A673 (cell line): ENCODE measurements at places on chromosomes 1 and 21. TPM values are rescaled to one million over a fixed set of nuclear protein-coding genes. Genes with fewer than 3 reads are reported as not detected.

The LRRC40 gene
- 32.7 and 33.3 TPM in 2 replicates for total RNA-seq

- H3K4me3 ChIP-seq = no peak overlapping the region
- no peak for DNase-seq
- no peaks in the 10 kb centered on the region for H3K36me3 ChIP-seq
- peaks cover 13% of the 10 kb centered on the region for H3K4me1 ChIP-seq
These were observed 2.6 kb upstream of the METTL18 start for GRCh38 chr1:169797281-169797680.

The LRRIQ3 gene
- total RNA-seq = 0.17 and 0.33 TPM in 2 replicates

GRCh38 chr1:25675729-25676476, 59.3 kb downstream of the MAN1C1 start:
- H3K27ac ChIP-seq = no peak overlapping the region
- no peaks in the 10 kb centered on the region for H3K27me3 ChIP-seq
- DNase-seq = no peak
- no peaks in the 10 kb centered on the region for H3K36me3 ChIP-seq

The CD247 gene
- 0.59 and 1.4 TPM in 2 replicates for total RNA-seq

GRCh38 chr1:162029157-162029556, 5.5 kb upstream of the OLFML2B start:
- no peaks in the 10 kb centered on the region for H3K27me3 ChIP-seq
- DNase-seq = no peak
- no peak overlapping the region for H3K4me3 ChIP-seq
- H3K27ac ChIP-seq = no peak overlapping the region
- H3K36me3 ChIP-seq = no peaks in the 10 kb centered on the region
- H3K4me1 ChIP-seq = peaks cover 4% of the 10 kb centered on the region

GRCh38 chr1:72100771-72101170, 181.6 kb downstream of the NEGR1 start:
- H3K4me3 ChIP-seq = no peak overlapping the region
- H3K27me3 ChIP-seq = no peaks in the 10 kb centered on the region
- no peaks in the 10 kb centered on the region for H3K36me3 ChIP-seq
- H3K4me1 ChIP-seq = peaks cover 18% of the 10 kb centered on the region
- DNase-seq = no peak

DNA sequence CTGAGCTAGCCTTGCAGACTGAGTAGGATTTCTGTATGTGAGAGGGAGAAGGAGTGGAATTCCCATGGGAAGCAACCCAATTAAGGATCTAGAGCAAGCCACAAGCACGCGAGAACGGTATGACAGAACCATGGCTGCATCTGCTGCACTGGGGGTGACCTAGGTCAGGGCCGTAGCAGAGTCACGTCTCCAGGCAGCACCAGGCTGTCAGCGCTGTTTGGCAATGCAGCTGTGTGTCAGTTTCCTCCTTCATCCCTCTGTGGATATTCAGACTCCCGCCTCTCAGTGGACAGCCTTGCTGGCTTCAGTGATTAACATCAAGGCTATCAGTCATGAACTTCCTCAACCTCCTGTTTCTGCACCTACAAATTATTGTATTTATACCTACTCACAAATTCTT, 118.1 kb upstream of the PPP2R5A start:
- DNase-seq = no peak
- no peaks in the 10 kb centered on the region for H3K4me1 ChIP-seq
- H3K27me3 ChIP-seq = no peaks in the 10 kb centered on the region
- H3K27ac ChIP-seq = no peak overlapping the region
